ENCODE measurements at places on chromosomes 16 and 17. TPM values are rescaled to one million over a fixed set of nuclear protein-coding genes. Genes with fewer than 3 reads are reported as not detected.
A peak's percentile ranks its signal among the peaks of the same experiment; 100 is the strongest.

- no peak for DNase-seq
These were observed 22.9 kb downstream of the RBFOX3 start for GRCh38 chr17:79587945-79588344.

- no peak for DNase-seq
These were observed 25.8 kb downstream of the SAP30BP start for GRCh38 chr17:75692976-75693375.

- no peak for DNase-seq
These were observed 98.7 kb upstream of the NACA2 start for GRCh38 chr17:61689610-61690180.

GRCh38 chr17:2847381-2848333, 51.4 kb downstream of the RAP1GAP2 start:
- DNase-seq, result no peak

GRCh38 chr17:73956595-73957465, 246.6 kb upstream of the RPL38 start:
- peak; percentile 68 for DNase-seq

DNA sequence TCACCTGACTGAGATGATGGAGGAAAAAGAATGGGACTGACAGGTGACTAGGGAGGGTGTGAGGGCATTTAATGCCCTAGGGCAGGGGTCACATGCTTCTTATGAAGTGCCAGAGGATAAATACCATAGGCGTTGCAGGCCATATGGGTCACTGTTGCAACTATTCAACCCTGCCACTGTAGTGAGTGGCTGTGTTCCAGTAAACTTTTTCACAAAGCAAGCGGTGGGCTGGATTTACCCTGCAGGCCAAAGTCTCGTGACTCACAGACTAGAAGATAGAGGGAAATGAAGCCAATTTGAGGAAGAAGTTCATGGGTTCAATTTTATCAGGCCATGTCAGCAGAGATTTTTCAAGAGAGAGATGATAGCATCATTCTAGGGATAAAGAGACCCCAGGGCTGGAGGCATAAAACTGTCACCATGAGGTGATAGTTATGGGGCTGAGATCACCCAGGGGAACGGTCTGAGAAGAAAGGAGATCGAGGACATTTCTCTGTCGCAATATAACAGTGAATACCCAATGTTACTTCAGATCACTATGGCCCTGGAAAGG, 8.6 kb downstream of the ARHGAP17 start:
- DNase-seq, result no peak

The TEX19 gene
- not detected for total RNA-seq
